ENCODE measurements at places on chromosomes 12 and 14. TPM values are rescaled to one million over a fixed set of nuclear protein-coding genes. Genes with fewer than 3 reads are reported as not detected.

MAPK1IP1L gene
- total RNA-seq = 76.7 TPM

FITM1 gene
- total RNA-seq = not detected

OTUB2 gene
- total RNA-seq = 1.6 TPM

DNAI7 gene
- not detected for total RNA-seq

SIX4 gene
- total RNA-seq = 10.1 TPM

KCNMB4 gene
- under 0.01 TPM for total RNA-seq

ZNF26 gene
- 3.4 TPM for total RNA-seq

OLR1 gene
- 36.9 TPM for total RNA-seq

GARIN6 gene
- total RNA-seq = not detected

SMCO2 gene
- total RNA-seq = not detected

MYL6 gene
- 2,877 TPM for total RNA-seq

TOMM20L gene
- not detected for total RNA-seq

HIF1A gene
- total RNA-seq = 766 TPM

HOXC5 gene
- not detected for total RNA-seq

PLCZ1 gene
- total RNA-seq = not detected

FGD4 gene
- total RNA-seq = 5.8 TPM

MMP19 gene
- 37.5 TPM for total RNA-seq

TMEM229B gene
- 0.58 TPM for total RNA-seq

TAS2R13 gene
- total RNA-seq = not detected

HAL gene
- total RNA-seq = not detected

ACACB gene
- total RNA-seq = 0.86 TPM

GRIP1 gene
- total RNA-seq = not detected

ST8SIA1 gene
- total RNA-seq = not detected

CALM1 gene
- total RNA-seq = 423 TPM

SELPLG gene
- 1.6 TPM for total RNA-seq

GDF11 gene
- 15.9 TPM for total RNA-seq

SYNJ2BP gene
- total RNA-seq = 18.8 TPM

LAG3 gene
- 0.35 TPM for total RNA-seq

NTS gene
- total RNA-seq = not detected

C12orf54 gene
- not detected for total RNA-seq

SIRT4 gene
- 0.35 TPM for total RNA-seq

DDN gene
- total RNA-seq = not detected

REC8 gene
- 20.0 TPM for total RNA-seq

CMKLR1 gene
- not detected for total RNA-seq

STAT2 gene
- 135 TPM for total RNA-seq

OTX2 gene
- total RNA-seq = not detected

PTGER2 gene
- 63.4 TPM for total RNA-seq

SFSWAP gene
- 12.7 TPM for total RNA-seq
